ENCODE measurements at places on chromosomes 7 and 10.
A peak's percentile ranks its signal among the peaks of the same experiment; 100 is the strongest.

GRCh38 chr10:119455609-119456434 is 86.7 kb downstream of the RGS10 start:
- no peak for DNase-seq

GRCh38 chr10:100970914-100971811 is 1.9 kb downstream of the SEMA4G start:
- DNase-seq, result no peak

DNA sequence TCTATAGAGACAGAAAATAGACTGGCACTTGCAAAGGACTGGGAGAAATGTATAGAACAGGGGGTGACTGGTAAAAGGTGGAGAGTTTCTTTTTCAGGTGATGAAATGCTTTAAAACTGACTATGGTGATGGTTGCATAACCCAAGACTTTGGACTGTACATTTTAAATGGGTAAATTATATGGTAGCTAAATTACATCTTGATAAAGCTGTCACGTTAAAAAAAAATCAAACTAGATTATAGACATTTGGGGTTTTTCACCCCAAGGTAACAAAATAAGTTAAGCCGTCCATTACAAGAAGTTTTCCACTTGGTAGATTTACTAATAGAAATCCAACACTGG is 24.0 kb downstream of the TMEM209 start:
- no peak for DNase-seq

GRCh38 chr10:106615081-106615480 is 549.4 kb downstream of the SORCS1 start:
- DNase-seq, result no peak

DNA sequence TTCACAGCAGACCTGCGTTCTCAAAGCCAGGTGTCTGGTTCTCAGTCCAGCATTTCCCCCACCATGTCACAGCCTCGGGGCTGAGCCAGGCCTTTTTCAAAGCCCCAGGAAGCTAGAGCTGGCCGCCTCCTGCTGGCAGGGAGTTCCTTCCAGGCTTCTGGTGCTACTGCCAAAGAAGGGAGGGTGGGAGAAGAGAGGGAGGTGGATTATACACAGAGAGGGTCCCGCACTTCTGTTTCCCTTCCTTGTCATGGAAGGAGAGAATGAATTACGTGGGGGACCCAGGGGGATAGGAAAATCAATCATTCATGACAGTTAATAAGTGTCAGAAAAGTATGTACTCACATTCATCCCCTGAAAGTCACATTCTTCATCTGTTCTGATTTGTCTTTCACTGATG is 600 bp upstream of the LGI1 start:
- no peak for DNase-seq

- no peak for DNase-seq
These were observed 45.9 kb downstream of the SVIL start for GRCh38 chr10:29588629-29589421.

DNA sequence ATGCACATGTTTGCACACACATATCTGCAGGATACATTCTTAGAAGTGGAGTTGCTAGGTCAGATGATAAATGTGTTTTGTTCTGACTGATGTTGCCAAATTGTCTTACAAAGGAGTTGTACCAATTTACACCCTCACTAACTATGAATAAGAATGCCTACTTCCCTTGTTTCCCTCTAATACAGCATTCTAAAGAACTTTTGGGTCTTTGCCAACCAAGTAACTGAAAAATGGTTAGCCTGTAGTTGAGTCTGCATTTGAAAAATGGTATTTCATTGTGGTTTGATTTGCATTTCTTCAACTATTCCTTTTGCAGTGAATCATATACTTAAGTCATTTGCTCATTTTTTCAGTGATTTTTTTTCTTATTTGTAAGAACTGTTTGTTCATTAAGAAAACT is 48.4 kb downstream of the TMEM26 start:
- no peak for DNase-seq

DNA sequence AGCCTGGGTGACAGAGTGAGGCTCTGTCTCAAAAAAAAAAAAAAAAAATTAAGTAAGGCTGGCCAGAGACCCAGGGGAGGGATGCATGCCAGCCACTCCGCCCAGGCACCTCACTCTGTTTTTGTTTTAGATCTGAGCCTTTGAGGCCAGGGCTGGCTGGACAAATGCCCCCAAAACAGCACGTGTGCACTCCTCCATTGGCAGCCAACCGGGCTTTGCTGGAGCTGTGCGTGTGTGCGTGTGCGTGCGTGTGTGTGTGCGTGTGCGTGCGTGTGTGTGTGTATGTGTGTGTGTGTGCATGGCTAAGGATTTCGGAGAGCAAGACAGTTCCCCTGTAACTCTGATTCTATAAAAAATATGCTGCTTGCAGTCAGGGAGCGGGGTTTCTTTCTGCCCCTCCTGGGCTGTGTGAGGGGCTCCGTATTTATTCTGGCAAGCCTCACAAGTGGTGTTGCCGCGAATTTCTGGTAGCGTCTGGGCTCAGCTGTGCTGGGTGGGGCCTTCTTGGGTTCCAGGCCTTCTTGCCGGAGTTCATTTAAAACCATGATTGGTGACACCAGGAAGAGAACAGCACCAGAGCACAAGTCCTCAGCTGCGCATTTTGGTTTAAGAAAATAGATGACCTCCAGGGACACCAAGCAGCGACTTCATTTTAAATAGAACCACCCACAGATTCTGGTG is 28.1 kb upstream of the UNCX start:
- no peak for DNase-seq

- DNase-seq, result no peak
These were observed 221.5 kb upstream of the GHITM start for GRCh38 chr10:83917537-83918506.

DNA sequence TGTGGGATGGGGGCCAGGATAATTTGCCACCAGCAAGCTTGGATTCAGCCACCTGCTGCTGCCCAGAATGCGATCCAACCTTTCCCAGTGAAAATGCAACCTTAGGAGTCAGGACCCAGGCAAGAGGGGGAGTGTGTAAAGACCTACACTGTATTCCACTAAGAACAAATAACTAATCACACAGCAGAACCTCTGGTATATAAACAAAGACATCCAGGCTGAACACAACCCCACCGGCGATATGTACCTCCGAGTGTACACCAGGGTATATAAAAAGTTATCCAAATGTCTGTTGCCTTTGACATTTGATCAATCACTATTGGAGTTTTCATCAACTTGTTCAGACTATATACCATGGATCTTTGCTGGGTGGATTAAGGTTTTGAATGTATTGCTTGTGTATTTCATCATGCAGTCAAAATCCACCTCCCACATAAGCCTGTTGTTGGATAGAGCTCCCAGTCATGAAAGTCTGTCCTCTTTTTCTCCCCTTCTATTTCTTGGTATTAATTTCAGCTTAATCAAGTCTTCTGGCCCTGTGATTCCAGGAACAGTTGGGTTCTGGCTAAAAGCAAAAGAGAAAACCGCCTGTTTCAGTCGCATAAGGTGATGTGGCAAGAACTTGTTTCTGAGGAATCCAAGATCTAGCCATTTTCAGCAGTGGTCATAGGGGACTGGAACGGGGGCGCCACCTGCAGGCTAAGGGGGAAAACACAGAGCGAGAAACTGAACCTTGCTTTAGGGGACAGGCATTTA is 290.7 kb downstream of the CCDC3 start:
- DNase-seq, result peak; percentile 48

- no peak for DNase-seq
These were observed 3.6 kb downstream of the NXPH1 start for GRCh38 chr7:8436965-8437364.

GRCh38 chr7:138243836-138244235 is 167.6 kb downstream of the AKR1D1 start:
- no peak for DNase-seq

DNA sequence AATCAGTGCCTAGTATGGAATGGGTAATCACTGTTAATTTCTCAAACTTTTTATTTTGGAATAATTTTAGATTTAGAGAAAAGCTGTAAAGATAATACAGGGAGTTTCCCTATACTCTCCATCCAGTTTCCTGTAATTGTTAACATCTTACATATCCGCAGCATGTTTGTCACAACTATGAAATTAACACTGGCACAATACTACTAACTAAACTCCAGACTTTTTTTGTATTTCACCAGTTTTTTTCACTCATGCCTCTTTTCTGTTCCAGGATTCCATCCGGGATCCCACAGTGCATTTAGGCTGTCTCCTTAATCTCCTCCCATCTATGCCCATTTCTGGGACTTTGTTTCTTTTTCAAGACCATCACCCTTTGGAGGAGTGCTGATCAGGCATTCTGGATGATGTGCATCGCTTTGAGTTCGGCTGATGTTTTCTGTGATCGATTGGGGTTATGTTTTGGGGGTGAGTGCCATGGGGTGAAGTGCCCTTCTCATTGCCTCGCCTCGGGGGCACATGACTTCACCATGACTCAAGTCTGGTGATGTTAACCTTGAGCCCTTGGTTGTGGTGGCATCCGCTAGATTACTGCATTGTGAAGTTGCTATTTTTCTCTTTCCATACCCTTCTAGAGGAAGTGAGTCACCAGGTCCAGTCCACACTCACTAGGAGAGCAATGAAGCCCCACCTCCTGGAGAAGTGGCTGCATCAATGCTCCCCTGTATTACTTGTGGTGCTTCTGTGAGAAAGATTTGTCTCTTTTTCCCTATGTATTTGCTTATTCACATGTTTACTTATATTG is 43.9 kb upstream of the GRB10 start:
- DNase-seq, result no peak

DNA sequence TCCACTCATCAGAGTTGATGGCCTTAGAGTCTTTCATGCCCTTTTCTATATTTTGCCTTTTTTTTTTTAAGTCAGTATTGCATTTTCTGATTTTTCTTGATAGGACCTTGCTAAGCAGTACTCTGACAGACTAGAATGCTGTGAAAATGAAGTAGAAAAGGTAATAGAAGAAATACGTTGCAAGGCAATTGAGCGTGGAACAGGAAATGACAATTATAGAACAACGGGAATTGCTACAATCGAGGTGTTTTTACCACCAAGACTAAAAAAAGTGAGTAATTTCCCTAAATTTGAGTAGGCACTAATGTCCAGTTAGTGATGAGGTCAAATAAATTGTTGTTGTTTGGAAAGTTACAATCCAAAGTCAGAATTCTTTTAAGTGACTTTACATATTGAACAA is 7.4 kb downstream of the NUB1 start:
- no peak for DNase-seq

DNA sequence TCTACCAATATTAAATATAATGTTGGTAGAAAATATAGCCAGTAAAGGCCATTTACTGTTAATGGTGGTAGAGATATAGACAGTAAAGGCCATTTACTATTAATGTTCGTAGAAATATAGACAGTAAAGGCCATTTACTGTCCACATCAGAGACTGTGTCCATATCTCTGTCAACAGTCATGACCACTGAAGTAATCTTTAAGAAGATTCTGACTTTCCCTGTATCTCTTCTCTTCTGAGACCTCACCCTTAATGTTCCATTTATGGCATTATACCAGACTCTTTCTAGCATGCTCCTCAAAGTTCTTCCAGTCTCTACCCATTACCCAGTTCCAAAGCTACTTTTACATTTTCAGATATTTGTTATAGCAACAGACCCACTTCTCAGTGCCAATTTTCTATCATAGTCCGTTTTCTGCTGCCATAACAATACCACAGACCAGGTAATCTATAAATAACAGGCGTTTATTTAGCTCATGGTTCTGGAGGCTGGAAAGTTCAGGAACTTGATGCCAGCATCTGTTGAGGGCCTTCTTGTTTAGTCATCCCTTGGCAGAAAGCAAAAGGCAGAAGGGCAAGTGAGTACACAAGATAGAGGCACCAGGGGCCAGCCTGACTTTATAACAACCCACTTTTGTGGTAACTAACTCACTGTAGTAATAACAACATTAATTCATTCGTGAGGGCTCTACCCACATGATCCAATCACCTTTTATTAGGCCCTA is 7.9 kb upstream of the NUDCD3 start:
- no peak for DNase-seq

- DNase-seq, result no peak
These were observed 51.6 kb downstream of the TES start for GRCh38 chr7:116261904-116262303.

- no peak for DNase-seq
These were observed 165.0 kb upstream of the ASAH2 start for GRCh38 chr10:50416181-50416824.

- no peak for DNase-seq
These were observed 102.9 kb downstream of the AOAH start for GRCh38 chr7:36621396-36621795.

GRCh38 chr7:77570330-77571011 is 33.4 kb downstream of the PTPN12 start:
- DNase-seq, result no peak

DNA sequence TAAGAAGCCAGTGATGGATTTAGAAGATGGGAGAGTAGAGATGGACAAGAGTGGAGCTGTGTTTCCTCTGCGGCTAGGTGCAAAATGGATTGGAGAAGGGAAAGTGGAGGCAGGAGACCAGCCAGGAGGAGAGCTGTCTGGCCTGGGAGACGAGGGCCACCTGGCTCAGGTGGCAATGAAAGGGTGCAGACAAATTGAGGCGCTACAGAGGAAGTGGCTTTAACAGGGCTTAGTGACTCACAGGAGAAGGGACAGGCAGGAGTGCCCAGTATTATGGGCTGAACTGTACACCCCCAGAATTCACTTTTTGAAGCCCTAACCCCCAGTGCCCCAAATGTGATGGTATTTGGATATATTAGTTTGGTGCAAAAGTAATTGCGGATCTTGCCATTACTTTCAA is 65.6 kb upstream of the DUSP5 start:
- DNase-seq, result no peak

DNA sequence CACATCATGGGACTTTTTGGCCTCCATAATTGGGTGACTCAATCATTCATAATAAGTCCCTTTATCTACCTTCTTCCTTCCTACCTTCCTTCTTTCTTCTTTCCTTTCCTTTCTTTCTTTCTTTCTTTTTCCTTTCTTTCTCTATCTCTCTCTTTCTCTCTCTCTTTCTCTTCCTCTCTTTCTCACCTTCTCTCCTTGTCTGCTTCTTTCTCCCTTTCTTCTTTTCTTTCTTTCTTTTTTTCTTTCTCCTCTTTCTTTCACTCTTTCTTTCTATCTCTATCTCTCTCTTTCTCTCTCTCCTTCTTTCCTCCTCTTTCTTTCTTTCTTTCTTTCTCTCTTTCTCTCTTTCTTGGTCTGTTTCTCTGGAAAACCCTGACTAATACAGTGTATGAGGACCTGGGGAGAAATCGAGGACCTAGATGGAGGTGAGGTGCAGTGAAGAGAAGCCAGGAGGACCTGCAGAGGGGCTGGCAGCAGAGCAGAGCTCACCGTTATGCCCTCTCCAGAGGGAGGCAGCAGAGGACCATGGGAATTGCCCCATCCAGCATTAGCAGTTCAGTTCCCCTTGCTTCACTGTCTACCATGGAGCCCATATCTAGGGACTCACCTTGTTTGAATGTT is 52.7 kb upstream of the BTRC start:
- DNase-seq, result peak; percentile 33

DNA sequence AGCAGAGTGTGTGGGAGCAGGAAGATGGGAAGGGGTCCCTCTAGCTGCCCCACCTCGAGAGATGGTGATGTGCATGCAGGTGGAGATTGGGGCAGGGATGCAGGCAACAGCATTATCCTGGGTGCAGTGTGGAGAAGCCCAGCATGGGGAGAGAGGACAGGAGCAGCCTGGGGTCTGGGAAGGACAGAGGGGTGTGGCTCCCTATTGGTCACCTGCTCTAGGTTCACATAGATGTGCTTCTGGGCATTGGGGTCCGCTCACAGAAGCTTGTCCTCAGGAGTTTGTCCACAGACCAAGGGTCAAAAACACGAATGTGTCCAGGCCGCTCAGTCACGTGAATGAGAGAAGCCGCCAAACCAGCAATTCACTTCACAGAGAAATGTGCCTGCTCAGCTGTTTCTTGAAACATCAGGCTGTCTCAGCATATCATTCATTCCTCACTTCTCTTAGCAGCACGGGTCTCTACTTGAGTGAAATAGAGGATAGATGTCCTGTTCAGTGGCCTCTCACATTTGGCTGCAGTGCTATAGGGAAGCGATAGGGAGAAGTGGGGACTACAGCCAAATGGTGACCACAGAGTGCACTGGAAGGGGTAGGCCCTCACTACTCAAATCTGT is 11.5 kb upstream of the SLC29A3 start:
- no peak for DNase-seq
